GM23338 (cell line): ENCODE measurements at places on chromosomes 4 and X.

GRCh38 chr4:187602339-187603092 is 393.1 kb upstream of the ZFP42 start:
- no peak for DNase-seq

DNA sequence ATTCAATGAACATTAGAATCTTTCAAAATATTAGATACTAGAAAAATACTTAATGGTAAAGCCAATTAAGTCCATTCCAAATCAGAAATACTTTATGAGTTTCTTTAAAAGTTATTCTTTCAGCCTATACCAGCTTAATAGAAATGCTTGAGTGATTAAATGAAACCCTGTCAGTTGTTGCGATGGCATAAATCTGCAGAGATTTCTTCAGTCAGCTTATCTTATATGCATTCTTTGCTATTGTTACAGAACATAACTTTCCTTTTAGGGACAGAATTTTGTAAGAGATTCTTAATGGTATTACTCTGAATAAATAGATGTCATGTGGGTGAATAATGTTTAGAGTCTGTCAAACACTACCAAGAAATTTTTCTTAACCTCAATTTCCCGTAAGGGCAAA is 325.0 kb upstream of the HAND2 start:
- no peak for DNase-seq

DNA sequence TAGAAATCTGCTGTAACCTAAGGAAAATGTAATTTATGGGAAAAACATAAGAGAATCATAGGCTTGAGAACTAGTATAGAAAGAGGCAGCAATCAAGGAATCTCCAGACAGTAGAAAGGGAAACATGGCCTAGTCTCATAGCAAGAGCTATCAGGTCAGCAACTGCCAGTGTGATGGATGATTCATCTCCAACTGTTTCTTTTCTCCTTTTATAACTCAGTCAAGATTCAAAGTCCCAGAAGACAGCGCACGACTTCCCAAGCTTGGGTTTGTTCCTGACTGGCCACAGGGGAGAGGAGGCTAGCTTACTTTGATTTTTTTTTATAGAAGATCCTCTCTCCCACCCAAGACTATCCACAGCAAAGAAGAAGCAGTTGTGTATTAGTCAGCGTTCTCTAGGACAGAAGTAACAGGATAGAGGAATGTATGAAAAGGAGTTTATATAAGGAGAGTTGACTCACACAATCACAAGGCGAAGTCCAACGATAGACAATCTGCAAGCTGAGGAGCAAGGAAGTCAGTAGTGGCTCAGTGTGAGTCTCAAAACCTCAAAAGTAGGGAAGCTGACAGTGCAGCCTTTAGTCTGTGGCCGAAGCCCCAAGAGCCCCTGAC is 181.5 kb downstream of the GC start:
- DNase-seq, result no peak

DNA sequence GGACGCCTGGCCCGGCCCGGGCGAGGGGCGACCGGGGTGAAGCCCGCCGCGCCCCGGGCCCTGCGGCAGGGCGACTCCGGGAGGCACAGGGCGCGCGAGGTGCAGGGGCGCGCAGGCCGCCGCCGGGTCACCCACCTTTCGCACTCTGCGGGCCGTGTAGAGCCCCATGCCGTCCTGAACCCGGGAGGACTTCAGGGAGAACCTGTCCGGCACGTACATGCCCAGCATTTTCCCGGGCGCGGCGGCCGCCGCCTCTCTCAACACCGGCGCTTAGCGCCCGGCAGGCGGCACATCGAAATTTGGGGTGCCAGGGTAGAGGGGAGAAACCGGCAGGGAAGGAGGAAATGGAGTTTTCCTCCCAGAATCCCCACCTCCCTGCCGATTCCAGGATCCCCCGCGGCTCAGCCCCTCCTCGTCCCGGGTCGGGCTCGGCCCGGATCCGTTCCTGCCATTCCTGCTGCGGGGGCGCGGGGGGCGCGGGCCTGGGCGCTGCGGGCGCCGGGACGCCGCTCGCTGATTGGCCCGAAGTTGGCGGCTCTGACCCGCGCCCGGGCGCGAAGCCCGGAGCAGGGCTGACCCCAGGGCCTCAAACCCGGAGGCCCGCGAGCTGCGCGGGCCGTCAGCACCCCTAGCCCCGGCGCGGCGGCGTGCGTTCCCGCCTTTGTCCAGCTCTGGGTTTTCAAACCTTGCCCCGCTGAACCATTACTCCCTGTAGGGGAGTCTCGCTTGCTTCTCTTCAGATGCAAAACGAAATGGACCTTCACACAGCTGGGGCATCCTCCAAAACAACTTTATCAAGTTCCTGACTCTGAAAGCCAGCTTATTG is at the start of gene PRDM5:
PRDM5 (minus strand) TSS at position 346 of the 826 bp plus-strand sequence; CDS start at position 228, 118 bp downstream.
- peak; percentile 86 for DNase-seq

- DNase-seq, result no peak
Measured at GRCh38 chr4:30903502-30904214, 183.5 kb downstream of the PCDH7 start.

DNA sequence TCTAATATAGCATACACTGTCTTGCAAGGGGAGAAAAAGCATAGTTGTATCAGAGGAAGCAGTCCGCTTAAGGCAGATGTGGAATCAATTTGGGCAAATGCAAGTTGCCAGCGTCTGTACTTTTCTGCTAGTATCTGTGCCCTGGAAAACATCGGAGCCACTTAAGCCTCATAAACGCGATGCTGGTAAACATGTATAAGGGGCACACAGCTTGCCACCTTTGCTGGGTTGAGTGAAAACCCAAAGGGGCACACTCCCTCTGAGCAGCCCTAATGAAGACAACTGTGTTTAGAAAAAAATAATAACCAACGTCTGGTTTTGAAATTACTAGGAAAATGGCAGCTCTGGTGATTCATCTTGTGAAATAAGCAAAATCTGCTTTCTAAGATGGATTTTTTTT is 24.3 kb downstream of the SMIM20 start:
- no peak for DNase-seq

DNA sequence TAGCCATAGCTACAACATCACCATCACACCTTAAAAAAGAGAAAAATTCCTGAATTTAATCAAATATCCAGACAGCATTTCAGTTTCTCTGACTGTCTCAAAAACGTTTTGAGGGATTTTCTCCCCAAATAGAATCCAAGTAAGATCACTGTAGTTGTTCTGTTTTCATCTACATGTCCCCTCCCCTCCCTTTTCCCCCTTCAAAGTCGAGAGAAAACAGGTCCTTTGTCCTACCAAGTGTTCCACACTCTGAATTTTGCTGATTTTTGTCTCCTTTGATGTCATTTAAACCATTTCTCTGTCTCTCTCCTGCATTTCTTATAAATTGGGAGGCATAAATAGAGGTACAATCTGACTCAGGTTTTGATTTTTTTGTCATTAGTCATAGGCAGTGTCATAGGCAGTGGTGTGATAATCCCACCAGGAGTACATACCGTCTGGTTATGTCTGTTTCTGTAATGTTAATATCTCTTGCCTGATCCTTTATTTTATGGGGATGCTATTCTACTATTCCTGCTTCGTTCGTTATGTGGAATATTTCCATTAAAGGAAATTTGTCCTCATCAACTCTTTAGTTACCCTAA is 348.6 kb downstream of the PTTG2 start:
- DNase-seq, result no peak

DNA sequence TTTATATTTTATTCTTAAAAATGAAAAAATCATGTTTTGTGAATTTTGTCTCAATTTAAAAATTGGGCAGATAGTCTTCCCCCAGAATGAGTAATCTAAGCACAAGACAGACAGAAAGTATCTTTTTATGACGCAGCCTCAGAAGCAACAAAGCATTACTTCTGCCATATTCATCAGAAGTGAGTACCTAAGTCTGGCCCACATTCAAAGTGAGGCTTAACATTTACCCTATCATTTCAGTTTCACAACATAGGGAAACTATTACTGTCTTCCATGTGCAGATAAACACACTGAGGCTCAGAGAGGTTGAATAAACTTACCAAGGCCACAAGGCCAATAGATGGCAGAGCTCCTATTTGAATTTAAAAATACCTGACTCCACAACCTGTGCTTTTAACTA is 4.4 kb upstream of the PRDX4 start:
- DNase-seq, result no peak

- no peak for DNase-seq
Measured at GRCh38 chr4:3123181-3123671, 48.7 kb downstream of the HTT start.

DNA sequence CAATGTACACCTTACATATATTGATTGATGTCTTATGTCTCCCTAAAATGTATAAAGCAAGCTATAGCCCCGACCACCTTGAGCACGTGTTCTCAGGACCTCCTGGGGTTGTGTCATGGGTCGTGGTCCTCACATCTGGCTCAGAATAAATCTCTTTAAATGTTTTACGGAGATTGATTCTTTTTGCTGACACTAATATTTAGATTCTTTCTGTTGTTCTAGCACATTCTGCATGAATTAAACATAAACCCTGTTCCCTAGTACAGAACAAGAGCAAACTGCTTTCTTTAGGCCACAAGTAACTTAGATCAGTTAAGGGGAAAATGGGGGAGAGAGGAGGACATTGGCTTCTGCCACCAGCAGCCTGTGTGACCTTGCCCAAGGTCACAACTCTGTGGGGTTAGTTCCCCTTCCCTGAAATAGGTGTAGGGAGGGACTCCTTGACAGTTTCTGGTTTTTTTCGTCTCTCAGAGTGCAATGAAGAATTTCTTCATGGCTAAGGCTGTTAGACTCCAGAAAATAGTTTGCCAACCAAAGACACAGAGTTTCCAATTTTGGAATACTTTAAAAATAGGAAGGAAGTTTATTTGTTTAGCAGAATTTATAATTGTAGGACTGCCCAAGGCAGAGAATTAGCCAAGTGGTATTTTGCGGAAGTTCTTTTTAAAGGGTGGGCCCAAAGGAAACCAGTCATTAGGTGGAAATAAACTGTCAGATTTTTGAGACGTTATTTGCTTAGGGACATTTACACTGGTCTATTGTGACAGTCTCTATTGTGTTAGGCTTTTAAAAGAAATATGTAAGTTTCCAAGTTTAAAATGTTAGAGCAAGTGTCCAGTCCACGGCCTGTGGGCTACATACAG is 29.4 kb downstream of the PTTG2 start:
- no peak for DNase-seq

DNA sequence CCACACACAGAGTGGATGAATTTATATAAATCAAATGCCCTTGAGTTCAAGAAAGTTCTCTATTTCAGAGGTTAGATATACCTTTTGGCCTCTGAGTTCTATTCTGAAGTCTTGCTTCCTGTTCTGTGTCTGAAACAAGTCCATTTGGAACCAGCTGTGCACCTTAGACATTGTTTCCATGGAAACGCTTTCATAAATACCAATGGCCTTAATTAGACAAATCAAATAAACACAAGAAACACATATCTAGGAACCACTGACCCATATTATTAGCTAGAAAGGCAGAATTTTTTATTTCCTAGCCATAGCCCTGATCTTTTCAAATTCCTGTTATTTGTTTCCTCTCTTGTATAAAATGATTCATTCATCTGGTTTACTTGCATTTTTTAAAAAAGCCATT is 8.4 kb upstream of the C4orf54 start:
- no peak for DNase-seq

DNA sequence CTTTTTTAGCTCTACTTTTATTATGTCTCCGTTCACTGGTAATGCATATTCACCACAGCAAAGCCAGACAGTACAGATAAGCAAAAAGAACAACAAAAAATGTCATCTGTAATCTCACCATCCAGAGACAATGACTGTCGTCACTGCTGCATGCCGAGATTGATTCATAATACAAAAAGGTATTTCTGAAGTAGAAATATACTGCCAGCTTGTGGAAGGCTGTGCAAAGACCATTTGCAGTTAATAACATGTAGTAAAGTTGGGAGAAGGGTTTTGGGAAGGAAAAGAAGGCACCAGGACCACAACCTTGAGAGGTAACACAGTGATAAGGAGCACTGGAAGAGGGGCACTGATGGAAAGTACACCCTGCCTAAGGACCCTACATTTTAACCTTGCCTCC is 223.0 kb upstream of the ZIC3 start:
- DNase-seq, result no peak

- no peak for DNase-seq
Measured at GRCh38 chr4:23952258-23952657, 62.4 kb upstream of the PPARGC1A start.

DNA sequence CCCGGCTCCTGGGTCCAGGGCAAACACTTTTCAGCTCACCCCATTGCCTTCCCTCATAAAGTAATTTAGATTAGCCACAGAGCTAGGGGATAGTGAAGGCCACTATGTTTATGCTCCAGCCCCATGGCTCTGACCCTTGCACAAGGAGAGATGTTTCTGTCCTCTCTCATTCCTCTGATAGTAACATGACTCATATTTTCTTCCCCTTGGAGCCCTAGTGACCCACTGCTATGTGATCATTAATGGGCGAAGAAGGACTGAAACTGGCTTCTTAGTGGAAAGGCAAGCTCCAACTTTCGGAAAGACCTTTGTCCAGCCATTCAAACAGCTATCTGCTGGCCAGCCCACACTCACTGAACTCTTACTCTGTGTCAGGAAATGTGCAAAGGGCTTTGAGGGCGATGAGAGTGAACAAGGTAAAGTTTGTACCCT is 12.3 kb downstream of the CLDN2 start:
- DNase-seq, result no peak

GRCh38 chrX:52363247-52363883 is 5.5 kb upstream of the XAGE2 start:
- peak; percentile 35 for DNase-seq

- DNase-seq, result no peak
Measured at GRCh38 chr4:177116161-177116560, 193.5 kb upstream of the NEIL3 start.

GRCh38 chrX:72621625-72622485 is 49.2 kb upstream of the HDAC8 start:
- no peak for DNase-seq

GRCh38 chr4:75714704-75715103 is 9.7 kb upstream of the USO1 start:
- no peak for DNase-seq

DNA sequence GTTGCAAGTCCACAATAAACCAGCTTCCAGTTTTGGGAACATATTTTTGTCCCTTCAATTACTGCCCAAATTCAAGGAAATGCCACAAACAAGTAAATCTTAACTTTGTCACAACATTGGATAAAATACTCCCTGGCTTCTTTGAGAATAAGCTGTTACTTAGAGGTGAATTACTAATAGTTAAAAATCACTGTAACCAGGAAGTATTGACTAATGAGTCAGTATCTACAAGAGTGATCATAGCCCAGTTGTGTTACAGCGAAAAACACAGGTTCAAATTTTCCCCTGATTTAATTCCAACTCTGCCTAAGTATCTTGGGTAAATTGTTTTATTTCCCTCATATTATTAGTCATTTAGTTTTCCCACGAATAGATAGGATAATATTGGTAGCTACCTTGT is 291.2 kb upstream of the PPARGC1A start:
- no peak for DNase-seq

GRCh38 chr4:2802618-2803531 is 10.0 kb downstream of the SH3BP2 start:
- no peak for DNase-seq

- no peak for DNase-seq
Measured at GRCh38 chr4:153771046-153771445, 11.2 kb upstream of the RNF175 start.
